ENCODE measurements at places on chromosomes 4 and X. TPM values are rescaled to one million over a fixed set of nuclear protein-coding genes. Genes with fewer than 3 reads are reported as not detected.

- H3K4me1 ChIP-seq = no peaks in the 10 kb centered on the region
- no peak overlapping the region for H3K4me3 ChIP-seq
- H3K36me3 ChIP-seq = no peaks in the 10 kb centered on the region
- H3K27ac ChIP-seq = no peak overlapping the region
These were observed 124.6 kb downstream of the NSUN7 start for GRCh38 chr4:40874331-40874730.

DNA sequence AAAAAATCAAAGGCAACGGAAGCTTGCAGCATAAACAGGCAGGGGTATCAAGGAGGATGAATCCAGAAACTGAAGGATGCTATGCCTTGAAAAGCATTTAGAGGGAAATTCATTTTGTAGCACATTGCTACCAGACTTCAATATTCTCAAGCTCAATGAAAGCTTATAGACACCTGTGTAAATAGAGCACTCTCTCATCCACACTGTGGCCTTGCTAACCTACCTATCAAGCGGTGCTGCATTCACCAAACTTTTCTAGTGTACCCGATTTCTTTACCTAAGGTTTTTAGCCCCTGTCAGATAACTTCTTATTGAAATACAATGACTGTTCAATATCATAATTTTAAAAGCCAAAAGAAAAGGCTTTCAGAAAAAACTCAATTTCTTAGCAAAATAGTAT lies 20.2 kb upstream of the HSD17B13 start:
- H3K27ac ChIP-seq = no peak overlapping the region
- peaks cover 20% of the 10 kb centered on the region for H3K36me3 ChIP-seq
- no peaks in the 10 kb centered on the region for H3K27me3 ChIP-seq
- no peak overlapping the region for H3K4me3 ChIP-seq

- no peaks in the 10 kb centered on the region for H3K27me3 ChIP-seq
- DNase-seq = no peak
- no peak overlapping the region for H3K27ac ChIP-seq
- H3K4me3 ChIP-seq = no peak overlapping the region
These were observed 9.7 kb downstream of the SSR4 start for GRCh38 chrX:153804100-153804595.

DMRTC1 gene
- not detected for total RNA-seq

SSX4 gene
- total RNA-seq = not detected
